ENCODE measurements at places on chromosomes 2 and 18. TPM values are rescaled to one million over a fixed set of nuclear protein-coding genes. Genes with fewer than 3 reads are reported as not detected.

Gene COL3A1
- total RNA-seq, result 925 TPM

DNA sequence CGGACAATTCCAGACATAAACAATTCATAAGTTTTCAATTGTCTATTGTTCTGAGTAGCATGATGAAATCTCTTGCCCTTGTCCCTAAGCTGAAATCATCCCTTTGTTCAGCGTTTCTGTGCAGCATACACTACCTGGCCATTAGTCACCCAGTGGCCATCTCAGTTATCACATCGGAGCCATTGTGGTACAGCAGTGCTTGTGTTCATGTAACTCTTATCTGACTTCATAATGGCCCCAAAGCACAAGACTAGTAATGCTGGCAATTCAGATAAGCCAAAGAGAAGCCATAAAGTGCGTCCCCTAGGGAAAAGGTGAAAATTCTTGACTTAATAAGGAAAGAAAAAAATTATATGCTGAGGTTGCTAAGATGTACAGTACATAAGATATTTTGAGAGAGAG lies 127.2 kb downstream of the FHOD3 start:
- no peak for DNase-seq

DNA sequence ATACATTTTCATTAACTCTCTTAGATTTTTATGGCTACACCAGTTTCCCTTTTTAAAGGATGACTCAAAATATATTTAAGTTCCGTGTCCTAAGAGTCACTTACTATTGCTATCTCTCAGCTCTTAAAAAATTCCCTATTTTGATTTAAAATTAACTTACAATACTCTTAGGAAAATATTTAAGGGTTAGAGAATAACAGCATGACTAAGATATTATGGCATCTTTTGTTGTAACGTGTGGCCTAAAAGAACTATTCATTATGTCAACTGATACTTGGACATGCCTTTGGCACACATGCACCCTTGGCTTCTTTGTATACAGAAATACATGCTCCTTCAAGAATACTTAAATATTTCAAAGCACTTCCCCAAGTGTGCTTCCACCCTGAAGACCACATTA lies 42.3 kb downstream of the SCN3A start:
- DNase-seq, result peak; percentile 90

- DNase-seq, result no peak
Observed at GRCh38 chr2:121818546-121818945, 63.1 kb downstream of the TSN start.

Gene CHRND
- not detected for total RNA-seq

- peak; percentile 70 for DNase-seq
Observed at GRCh38 chr2:240322231-240322955, 113.1 kb upstream of the GPC1 start.

DNA sequence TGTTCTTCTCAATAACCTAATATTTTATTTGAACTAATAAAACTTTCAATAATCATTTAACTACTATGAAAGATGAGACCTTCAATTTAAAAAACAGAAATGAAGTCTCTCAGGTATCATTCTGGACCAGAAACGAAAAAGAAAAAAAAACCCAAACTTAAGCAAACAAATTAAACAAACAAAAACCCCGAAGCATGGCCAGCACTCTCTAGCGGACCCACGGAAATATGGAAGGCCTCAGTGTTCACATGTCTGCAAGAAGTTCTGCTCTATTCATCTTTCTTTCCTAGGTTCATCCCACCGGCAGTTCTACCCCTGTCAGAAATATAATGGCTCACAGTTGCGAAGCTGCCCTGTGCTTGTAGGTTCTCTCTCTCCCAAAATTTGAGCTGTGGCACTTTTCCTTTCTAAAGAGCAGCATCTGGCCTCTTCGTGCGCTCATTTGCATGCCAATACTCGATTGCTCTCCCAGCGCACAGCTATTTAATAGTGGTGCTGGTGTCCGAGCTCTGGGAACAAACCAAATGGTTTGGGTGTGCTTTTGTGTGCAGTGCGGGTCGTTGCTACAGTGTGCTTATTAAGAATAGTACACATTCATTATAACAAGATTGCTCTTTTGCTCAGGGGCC lies 129.0 kb upstream of the ZEB2 start:
- no peak for DNase-seq

DNA sequence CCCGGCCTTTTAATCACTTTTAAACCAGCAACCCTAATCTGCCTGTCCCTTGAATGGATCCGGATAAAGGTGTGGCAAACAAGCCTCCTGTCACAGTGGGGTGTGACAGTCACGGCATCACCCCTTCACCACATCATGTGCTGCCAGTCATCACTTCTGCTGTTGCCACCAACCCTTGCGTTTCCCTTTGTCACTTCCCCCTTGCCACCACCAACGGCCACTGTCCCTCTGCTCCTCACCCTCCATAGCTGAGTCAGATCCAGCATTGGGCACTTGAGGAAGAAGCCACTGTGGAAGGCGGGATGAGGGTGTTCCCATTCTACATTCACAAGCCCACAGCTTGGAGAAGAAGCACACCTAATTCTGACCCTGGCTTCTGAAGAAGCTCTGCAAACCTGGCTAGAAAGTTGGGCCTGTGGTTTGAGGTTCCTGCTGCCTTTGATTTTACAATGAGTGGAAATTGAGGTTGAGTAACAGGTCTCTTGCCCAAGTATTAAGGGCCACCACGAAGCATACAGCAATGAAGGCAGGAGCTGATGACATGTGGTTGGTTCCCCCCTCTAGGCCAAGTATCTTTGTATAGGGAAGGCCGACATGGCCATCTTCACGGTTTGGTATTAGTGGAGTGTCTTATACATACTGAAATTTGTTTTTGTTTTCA lies 22.9 kb upstream of the DARS1 start:
- DNase-seq, result no peak

DNA sequence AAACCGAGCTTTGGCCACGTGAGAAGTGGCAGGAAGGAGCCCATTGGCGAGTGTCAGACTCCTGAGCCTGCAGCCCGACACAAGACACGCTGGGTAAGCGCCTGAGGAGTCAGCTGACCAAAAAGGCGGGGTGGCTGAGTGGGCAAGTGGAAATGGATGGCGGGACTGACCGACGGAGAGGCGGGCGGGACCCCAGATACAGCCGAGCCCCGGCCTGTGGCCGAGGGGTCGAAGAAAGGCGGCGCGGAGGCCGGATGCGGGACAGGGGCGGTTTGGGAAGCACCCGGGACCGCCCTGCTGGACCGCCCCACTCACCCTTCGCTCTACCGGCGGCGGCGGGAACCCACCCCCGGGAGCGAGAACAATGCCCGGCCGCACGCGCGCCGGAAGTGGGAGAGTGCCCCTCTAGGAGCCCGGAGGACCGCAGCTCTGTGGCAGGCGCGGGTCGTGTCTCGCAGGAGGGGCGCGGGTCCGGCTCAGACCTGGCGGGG lies 22.8 kb downstream of the ZSCAN30 start:
- DNase-seq, result peak; percentile 69

Gene MATN3
- 2.3 TPM for total RNA-seq

DNA sequence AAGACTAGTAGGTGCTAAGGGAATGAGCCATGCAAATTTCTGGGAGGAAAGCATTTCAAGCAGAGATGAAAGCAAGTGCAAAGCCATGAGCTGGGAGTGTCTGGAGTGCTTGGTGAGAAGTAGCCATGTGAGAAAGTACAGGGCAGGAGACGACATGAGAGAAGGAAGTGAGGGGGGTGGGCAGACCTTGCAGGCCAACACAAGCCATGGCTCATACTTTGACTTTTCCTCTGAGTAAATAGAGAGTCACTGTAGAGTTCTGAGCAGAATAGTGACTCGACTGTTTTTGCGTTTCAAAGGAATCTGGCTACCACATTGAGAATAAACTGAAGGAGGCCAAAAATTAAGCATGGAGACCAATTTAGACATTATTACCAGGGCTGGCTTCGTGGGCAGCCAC lies 42.2 kb downstream of the SCN2A start:
- DNase-seq, result no peak

DNA sequence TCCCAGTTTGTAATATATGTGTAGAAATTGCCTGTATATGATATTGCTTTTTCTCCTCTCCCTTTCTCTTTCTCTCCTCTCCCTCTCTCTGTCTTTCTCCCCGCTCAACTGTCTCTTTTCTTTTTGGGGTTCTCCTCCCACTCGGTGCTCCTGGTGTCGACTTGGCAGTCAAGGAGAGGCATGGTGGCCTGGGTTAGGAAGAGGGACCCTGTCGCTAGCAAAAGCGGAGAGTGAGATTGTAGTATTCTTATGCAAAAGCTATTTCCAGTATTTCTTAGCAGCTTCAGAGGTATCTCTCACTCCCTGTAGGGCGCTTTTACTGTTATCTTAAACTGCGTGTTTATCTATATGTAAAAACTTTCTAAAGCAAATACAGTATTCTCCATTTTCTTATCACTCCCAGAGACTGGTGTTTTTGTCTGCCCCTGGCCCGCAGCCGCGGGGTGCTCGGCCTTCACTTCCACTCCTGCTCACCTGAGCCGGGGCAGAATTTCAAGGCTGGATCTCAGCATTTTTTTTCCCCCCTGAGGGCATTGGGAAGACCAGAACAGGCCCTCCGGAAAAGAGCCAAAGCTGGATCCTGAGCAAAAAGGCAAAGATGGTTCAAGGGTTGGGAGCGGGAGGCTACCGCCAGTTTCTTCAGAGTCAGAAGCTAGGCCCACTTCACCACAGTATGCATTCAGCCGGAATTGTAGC lies 4.3 kb downstream of the SIX3 start:
- DNase-seq, result no peak

- DNase-seq, result no peak
Observed at GRCh38 chr18:48696218-48696617, 157.4 kb downstream of the CTIF start.

Gene PER2
- 2.1 TPM for total RNA-seq

DNA sequence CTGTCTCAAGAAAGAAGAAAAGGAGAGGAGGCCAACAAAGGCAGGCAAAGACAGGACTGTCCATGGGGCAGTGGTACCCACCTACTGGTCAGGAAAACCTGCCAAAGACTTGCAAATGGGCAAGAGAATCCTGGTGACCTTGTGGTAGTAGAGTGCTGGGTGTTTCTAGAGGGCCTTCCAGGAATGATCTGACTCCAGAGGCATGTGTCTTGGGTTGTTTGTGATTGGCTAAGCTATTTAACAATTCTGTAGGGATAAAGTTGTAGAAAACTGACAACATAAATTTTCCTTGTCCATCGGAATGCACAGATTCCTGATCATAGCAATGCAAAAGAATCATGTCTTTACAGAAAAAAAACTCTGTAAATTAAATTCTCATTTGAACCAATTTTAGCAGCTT lies 68.5 kb upstream of the ZNF532 start:
- no peak for DNase-seq

Gene SFTPB
- not detected for total RNA-seq
